ENCODE measurements at places on chromosomes 7 and 10. TPM values are rescaled to one million over a fixed set of nuclear protein-coding genes. Genes with fewer than 3 reads are reported as not detected.

ANKRD2 gene
- not detected for total RNA-seq

- DNase-seq, result no peak
These were observed 14.3 kb downstream of the PTPRE start for GRCh38 chr10:127921075-127921752.

DNA sequence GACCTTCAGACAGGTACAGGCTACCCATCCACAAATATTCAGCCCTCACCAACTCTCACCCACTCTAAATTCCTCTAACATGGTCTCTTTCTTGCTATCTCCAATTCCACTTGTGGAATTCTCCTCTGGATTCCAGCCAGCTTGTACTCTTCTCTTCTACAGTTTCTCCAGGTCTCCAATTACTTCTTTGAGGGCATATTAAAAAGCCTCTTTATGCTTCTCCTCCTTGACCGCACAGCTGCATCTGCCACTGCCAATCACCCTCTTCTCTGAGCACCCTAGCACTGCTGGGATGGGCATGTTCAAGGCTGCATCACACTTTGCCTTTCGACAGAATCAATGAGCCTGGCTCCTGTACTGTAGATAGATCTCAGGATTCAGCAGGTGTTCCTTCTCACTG is 101.5 kb upstream of the ANKRD1 start:
- no peak for DNase-seq

- no peak for DNase-seq
These were observed 241.8 kb downstream of the CREB5 start for GRCh38 chr7:28654110-28654509.

DNA sequence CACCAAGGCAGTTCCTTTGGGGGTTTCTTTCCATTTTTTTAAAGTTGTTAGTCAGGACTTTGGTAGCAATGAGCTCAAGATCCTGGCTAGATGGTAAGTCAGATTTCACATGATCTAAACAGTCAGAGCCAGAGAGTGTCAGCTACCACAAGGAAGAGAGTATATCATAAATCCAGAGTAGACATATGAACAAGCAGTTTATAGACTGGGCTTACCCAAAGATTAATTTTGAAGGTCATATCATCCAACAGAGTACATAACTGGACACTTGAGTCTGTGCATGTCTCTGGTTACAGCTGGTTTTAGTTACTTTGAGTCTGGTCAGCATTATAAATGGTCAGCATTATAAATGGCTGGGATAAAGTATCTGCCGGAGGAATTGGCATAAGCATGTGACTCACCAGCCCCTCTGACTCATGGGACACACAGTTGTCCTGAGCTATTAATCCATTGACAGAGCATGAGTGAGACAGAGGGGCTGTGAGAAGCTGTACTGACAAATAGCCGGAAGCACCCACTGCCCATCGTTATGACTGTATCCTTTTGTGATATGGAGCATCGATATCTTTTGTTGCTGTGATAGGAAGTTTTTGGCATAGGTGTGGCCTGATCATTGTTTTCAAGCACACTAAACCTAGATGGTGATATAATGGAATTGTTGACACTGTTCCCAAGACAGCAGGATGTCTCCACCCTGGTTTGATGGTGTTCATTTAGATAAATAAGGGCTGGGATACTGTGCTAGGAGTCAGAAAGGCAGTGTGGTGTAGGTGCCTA is 19.3 kb downstream of the PPP1R3C start:
- no peak for DNase-seq

GRCh38 chr10:50585921-50586739 is 37.6 kb downstream of the SGMS1 start:
- DNase-seq, result no peak

CYP2C19 gene
- not detected for total RNA-seq

DNA sequence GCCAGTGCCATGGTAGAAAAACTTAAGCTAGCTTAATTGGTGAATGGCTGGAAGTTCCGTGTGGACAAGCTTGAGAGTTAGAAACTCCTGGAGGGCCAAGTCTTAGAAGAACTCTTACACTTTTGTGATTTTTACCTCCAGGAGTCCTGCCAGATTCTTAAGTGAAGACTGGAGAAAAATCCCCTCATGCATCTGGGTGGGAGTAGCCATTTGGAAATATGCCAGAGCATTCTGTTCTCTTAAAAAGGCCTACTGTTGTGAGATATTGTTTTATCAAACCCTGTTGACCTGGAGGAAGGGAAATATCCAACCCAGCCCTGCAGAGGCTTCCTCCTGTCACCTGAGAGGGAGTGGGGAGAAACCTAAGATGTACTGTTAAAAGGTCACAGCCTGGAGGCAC is 17.6 kb upstream of the MCM10 start:
- no peak for DNase-seq

GRCh38 chr7:148916186-148916585 is 32.1 kb upstream of the EZH2 start:
- DNase-seq, result no peak

USP6NL gene
- total RNA-seq, result 5.6 TPM

DNA sequence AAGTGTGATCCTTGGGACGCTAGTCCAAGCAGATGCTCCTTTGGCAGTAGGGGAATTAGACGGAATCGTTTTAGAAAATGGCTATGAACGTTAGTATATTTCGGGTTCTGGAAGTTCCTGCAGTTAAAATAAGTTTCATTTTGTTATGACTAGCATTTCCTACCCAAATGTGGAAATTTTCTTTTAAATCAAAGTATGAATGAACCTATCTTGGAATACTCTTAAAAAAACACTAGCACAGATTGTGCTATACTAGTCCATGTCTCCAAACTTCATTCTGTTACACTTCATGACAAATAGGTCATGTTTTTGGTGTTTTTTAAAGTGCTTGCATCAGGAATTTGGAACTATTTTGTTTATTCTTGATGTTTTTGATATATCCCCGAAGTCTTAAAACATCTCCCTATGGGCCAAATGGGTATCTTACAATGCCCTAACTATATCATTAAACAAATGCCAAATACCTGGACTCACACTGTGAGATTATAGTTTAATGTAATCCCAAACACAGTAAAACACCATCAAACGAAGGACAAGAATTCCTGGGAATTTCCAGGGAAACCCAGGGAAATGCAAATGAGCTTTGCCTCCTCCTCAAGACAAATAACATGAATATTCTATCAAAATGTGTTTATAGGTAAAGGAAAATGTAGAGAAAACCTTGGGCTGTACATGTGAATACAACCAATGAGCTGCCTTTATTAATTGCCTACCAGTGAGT is 75.9 kb upstream of the PTPRZ1 start:
- no peak for DNase-seq

DNA sequence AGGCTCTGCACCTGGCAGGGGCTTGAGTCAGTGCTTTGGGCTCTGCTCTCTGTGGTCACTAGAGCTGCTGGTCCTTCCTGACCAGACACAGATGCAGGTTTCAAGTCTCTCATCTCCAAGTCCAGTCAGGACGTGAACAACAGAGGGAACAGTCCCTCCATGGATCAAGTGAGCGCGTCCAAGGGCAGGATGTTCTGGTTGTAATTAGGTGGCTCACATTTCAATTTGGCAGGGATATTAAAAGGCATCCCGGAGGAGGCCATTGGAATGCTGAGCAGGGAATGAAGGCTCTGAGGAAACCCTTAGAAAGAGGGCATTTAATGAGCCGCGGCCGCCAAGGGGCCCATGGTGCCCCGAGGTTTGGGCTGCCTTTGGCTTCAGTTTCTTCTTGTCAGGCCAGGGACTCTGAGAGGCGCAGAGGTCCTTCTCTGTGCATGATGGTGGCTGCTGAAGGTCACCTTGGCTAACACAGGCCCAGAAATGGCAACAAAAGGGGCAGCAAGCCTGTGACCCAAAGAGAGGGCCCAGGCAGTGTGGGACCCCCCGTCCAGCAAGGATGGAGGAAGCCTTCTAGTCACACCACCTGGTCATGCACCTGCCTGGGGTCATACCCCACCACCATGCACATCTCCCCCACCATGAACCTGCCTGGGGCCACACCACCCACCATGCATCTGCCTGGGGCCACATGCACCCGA is 30.7 kb upstream of the INPP5A start:
- no peak for DNase-seq

SFRP4 gene
- not detected for total RNA-seq

DNA sequence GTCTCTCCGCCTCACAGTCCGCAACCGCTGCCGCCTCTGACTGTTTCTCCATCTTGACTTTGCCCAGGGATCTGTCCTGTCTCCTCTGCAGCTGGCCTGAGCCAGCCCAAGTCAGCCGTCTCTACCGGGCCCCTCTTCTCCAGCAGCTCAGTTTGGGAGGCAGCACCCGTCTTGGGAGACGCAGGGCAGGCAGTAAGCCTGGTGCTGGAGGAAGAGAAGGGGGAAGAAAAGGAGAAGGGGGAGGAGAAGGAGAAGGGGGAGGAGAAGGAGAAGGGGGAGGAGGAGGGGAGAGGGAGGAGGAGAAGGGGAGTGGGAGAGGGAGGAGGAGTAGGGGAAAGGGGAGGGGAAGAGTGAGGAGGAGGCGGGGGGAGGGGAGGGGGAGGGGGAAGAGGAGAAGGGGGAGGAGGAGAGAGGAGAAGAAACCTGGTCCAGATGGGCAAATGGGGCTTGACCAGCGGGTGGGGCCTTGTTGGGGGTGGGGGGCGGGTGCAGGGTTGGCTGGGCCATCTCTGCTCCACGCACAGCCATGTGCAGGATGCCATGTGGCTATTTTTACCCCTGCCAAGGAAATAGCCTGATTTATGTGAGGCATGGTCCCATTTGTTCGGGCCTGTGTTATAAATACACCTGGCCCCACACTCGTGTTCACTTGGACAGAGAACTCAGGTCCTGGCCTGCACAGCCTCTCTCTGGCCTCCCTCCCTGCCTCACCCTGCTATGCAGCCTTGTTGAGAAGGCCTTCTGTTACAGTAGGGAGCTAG is 35.9 kb upstream of the FZD9 start:
- DNase-seq, result no peak

KLF14 gene
- not detected for total RNA-seq

GRCh38 chr10:130177250-130177649 is 41.1 kb downstream of the GLRX3 start:
- no peak for DNase-seq

- no peak for DNase-seq
These were observed 340.0 kb upstream of the MEOX2 start for GRCh38 chr7:16026253-16027020.

SPAM1 gene
- total RNA-seq, result not detected

DNA sequence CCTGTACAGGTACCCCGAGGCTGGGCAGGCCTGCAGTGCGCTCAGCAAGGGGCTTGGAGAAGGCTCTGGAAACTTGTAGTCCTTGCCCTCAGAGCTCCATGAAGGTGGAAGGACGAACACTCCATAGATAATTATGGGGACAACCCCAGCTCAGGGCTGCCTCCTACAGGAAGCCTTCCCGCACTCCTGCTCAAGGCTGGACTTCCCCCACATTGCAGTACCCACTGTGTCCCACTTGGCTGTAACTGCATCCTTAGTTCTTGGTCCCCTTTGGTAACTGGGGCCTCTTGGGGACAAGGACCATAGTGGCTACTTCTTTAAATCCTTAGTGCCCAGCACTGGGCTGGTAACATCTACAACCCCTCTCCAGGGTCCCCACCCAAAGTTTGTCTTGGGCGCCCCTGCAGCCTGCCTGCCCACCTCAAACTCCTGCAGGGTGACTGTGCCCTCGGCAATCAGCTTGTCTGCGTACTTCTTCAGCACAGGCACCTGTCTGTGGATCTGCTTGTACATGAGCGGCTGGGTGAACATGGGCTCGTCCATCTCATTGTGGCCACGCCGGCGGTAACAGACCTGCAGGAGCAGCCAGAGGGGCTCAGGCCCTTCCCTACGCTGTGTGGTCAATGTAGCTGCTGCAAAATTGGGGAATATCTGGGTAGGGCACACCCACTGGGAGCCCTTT is 17.1 kb downstream of the OGDHL start:
- DNase-seq, result no peak

- DNase-seq, result no peak
These were observed 40.3 kb upstream of the TNPO3 start for GRCh38 chr7:129095258-129095657.

CPN1 gene
- not detected for total RNA-seq
